Esophagus mucosa (tissue), 1 donor: ENCODE measurements at places on chromosomes 2 and 18.

DNA sequence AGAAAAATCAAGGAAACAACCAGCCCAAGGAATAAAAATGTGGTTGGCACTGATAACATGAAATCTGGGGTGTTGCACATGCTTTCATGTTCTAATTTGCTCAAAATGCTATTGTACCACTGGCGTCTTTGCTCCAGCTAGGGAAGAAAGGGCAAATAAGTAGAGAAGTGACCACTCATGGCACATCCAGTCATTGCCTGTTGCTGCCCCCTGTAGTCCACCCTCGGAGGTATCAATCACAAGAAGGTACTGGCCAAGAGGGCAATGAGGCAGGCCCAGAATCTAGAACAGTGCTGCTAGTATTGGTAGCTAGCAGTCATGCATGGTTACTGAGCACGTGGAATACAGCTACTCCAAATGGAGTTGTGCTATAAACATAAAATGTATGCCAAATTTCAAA is 213.4 kb downstream of the CDCA7 start:
- ATAC-seq = no peak

- no peak for ATAC-seq
These were observed 133.3 kb downstream of the OSR1 start for GRCh38 chr2:19225126-19225525.

DNA sequence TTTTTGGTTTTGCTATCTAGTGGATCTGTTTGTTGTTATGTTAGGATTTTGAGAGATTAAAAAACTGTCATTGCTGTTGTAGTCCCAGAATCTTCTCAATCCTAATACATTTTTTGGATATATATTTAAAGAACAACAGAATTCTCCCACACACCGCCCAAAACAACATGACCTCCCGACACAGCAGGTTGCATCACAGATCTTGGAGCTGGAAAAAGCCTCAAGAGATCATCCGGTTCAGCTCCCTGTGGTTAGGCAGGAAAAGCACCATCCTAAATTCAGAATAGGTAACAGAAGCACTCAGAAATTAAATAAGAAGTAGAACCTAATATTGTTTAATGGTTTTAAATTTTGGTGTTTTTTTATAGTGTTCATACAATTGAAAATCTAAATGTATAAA is 251.4 kb upstream of the STON1 start:
- no peak for ATAC-seq

- ATAC-seq = peak; percentile 66
These were observed 6.6 kb downstream of the DSG3 start for GRCh38 chr18:31454066-31454708.

- ATAC-seq = no peak
These were observed 40.6 kb downstream of the DHX57 start for GRCh38 chr2:38835015-38835601.

DNA sequence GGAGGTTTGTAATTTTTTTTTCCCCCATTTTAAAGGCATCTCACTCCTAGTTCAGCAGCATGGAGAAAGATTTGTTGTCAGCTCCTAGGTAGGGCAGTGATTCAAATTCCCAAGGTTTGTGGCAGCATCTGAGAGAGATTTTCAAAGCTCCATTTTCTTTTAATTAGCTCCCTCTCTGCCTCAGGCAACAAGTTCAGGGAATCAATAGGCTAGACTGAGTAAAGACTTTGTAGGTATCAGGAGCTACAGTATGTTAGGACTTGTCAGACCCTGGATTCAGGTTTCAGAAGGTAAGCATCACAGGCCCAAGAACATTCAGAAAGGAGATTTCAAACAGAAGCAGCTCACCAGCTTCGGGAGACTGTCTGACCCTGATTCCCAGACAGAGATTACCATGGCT is 273.3 kb upstream of the ERBB4 start:
- ATAC-seq = no peak

DNA sequence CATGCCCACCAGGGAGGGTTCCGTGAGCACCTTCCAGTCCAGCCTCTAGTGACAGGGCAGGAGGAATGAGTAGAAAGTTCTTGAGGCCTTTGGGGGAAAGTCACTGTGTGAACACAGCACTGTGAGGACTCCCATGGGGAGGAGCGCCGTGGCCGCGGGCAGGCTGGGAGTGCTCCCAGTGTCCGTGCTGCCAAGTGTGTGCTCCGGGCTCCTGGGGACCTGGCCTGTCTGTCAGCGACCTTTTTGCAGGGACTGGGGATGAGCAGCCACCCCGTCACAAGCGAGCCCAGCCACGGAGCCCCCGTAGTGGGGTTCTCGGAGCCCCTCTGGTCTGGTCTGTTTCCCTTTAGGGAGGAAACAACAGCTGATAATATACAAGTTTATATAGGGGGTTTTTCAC is 36.8 kb downstream of the PDIA6 start:
- no peak for ATAC-seq

- peak; percentile 99 for ATAC-seq
These were observed 316.9 kb downstream of the CDH2 start for GRCh38 chr18:27860011-27860410.

- no peak for ATAC-seq
These were observed 3.4 kb downstream of the HDLBP start for GRCh38 chr2:241312082-241312481.

DNA sequence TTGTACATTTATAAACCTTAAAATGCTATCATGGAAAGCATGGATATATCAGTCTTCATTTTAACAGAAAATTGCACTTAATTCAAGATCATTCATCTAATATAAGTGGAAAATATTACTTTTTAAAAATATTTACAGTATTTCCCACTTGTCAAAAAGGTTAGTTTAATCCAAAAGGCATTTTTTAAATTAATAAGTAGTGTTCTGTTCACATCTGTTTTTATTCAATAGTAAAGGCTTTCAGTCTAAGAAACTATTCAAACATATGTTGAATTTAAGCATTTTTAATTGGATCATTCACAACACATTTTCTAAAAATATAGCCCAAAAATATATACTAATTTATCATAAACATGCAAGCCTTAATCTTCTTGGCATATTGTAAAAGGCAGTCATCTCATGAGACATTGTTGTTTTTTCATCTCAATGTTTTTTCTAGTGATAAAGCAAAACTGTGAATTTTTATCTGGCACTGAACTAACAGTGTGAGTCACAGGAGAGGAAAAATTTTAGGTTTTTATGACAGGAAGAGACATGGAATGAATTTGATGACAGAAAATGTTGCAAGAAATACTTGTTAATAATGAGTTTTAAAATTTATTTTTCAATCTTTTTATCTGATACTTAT is 1642.5 kb upstream of the TMEFF2 start:
- ATAC-seq = no peak

DNA sequence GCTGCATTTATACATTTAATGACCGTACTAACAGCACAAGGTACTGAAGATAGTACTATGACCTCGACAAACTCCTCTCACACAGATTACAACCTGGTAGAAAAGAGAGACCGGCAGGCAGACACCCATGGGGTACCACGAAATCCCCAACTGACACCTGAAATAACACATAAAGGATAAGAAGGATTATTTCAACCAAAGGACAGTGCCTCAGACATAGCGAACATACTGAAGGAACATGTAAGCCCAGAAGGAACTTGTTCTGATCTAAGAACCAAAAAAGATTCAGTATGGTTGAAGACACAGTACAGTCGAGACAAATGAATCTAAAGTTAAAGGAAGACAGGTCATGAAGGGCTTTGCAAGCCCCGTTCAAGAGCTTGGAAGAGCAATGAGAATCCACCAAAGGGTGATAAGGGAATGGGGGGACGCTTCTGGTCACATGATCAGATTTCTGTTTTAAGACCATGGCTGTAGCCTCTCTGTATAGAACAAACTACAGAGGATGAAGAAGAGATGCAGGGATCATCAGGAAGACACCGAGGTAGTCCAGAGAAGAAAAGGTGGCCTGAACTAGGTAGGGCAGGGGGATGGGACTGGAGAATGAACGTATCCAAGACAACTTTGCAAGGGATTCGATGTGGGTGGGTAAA is 902 bp downstream of the MCFD2 start:
- ATAC-seq = no peak

DNA sequence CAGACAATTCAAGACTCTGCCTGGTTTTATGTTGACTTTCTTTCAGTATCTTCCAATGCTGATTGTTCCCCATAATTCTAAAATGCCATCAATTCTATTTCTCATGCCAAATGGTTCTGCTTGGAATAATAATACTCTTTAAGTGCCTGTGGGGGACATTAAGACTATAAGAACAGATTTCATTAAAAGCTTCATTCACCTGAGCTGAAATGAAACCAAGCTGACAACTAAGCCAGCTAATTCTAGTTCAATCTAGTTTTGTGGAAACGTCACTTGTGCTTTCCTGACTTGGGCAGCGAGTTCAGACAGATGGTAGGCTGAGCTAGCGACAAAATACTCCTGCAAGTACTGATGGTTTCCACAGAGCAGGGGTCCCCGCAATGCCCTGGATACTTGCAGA is 491.1 kb upstream of the RAB6C start:
- no peak for ATAC-seq
